ENCODE measurements at places on chromosomes 1 and 21. TPM values are rescaled to one million over a fixed set of nuclear protein-coding genes. Genes with fewer than 3 reads are reported as not detected.

ADCY10 gene
- total RNA-seq, result 0.08 TPM

TNFSF18 gene
- total RNA-seq, result not detected

SYPL2 gene
- total RNA-seq, result 0.07 TPM

MTARC2 gene
- 11.5 TPM for total RNA-seq

DNAJC16 gene
- total RNA-seq, result 5.0 TPM

Measured in A549 treated with CpdA at 1 μM for 4 hours (cell line).